Ascending aorta (tissue), 2 donors: ENCODE measurements at places on chromosomes 7 and 10. TPM values are rescaled to one million over a fixed set of nuclear protein-coding genes. Genes with fewer than 3 reads are reported as not detected.

DNA sequence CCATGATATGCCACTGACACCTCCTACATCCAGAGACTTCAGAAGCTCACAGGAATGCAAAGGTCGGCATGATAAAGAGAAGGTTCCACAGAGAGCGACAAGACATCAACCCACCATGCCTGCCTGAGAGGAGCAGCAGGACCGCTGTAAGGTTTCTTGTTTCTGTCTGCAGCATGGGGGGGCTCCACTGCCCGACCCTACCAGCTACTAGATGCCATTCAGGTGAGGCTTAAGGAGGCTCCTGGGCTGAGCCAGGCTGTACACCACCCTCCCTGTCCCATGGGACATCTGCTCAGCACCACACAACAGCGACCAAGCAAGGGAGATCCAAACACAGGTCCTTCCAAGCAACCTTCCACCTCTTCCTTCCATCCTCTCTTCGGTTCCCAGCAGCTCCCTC, 234.6 kb downstream of the TNS3 start:
- no peak for DNase-seq

Gene NODAL
- not detected for total RNA-seq

DNA sequence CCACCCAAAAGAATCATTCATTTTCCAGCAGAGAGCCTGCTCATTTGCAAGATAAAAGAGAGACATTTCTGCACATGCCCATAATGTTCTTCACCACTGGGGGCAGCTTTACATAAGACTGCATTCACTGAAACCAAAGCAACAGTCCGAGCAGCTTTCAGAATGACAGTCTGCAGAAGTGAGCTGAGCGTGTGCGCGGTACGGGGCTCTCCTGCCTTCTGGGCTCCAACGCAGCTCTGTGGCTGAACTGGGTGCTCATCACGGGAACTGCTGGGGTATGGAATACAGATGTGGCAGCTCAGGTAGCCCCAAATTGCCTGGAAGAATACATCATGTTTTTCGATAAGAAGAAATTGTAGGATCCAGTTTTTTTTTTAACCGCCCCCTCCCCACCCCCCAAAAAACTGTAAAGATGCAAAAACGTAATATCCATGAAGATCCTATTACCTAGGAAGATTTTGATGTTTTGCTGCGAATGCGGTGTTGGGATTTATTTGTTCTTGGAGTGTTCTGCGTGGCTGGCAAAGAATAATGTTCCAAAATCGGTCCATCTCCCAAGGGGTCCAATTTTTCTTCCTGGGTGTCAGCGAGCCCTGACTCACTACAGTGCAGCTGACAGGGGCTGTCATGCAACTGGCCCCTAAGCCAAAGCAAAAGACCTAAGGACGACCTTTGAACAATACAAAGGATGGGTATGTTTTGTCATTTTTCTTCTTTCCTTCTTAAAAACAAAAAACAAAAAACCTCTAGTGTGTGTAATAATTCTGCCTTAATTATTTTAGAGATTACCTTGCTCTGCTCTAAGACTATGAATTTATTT, at the start of gene LRRTM3:
LRRTM3 (plus strand) TSS at position 141 of the 820 bp plus-strand sequence.
- no peak for DNase-seq

Gene TMEM213
- not detected for total RNA-seq

Gene AKR1C4
- not detected for total RNA-seq

Gene PPP1R17
- total RNA-seq: not detected

Gene GAD2
- total RNA-seq: not detected
